NCI-H2081 treated with DMSO at 0.1 percent for 48 hours (cell line): ENCODE measurements at places on chromosomes 3 and 15.
A peak's percentile ranks its signal among the peaks of the same experiment; 100 is the strongest.

- no peak for DNase-seq
These were observed 19.2 kb upstream of the SEMA3F start for GRCh38 chr3:50135964-50136363.

GRCh38 chr3:169077394-169077906, 586.1 kb downstream of the MECOM start:
- no peak for DNase-seq

DNA sequence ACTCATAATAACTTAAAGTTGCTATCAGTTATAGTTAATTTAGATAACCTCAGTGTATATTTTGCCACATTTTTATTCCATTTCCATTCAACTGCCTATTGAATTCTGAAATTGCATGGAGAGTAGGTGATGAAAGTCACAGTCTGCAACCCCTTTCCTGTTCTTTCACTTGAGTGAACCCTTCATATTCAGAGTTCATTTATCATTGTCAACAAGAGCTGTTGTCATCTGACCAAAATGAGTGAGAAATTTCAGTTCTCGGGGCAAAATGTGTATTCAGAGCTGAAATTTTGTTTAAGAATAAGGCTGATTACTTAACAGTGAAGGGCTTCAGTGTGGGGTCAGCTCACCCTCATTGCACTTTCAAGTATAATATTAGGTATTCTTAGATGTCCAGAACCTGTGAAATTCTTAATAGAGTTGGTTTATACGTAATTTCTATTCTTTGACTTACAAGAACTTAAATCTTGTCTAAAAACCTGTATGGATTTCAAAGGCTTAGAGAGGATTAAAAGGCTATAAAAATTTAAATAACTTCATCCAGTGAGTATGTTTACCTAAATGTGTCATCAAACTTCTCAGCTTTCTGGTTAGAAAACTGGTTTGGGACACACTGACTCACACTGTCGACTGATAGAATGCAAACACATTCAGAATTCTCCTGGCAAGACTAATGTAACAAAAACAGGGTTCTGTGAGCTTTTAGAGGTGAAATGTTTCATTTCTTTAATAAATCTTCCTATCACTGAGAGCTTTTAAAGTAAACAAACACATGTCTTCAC, 92.2 kb downstream of the CMSS1 start:
- no peak for DNase-seq

DNA sequence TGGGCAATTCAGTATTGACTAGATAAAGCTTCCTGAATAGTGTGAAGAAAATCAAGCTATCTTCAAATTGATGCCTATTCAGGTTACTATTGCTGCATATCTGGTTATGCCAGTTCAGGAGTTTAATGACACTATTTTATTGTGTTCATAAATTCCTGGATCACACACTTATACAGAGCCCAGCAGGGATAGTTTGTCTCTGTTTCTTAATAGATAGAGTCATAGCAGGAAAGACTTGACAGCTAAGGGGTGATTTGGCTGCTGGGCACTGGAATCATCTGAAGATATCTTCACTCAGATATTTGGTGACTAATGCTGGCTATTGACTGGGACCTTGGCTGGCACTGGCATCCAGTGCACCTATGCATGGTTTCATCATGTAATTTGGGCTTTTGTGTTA, 187.8 kb downstream of the PYDC2 start:
- no peak for DNase-seq

DNA sequence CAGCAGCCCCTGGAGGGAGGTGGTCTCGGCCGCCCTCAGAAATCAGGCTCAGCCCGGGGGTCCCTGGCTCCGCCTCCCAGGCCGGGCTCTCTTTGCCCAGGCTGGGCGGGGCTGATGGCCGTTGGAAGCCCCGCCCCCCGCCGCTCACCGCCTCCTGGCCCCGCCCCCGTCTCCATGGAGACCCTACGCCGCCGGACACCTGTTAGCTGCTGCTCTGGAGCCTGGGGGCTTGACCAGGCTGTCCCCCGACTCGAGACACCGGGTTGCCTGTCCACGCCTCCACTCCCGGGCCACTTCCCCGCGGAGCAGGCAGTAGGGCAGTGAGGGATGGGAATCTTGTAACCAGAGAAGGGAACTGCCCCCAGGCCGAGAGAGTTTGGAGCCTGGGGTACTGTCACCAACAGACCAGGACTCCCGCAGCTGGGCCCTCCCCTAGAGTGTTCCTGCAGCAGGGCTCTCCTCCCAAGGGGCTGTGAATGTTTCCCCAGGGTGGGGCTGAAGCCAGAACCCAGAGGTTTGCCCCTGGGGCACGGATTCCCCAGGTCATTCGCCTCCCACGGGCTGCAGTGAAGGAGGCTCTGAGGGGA, 27.8 kb upstream of the RPL32 start:
- no peak for DNase-seq

- DNase-seq = peak; percentile 82
These were observed 28.7 kb upstream of the PLOD2 start for GRCh38 chr3:146189519-146190173.

DNA sequence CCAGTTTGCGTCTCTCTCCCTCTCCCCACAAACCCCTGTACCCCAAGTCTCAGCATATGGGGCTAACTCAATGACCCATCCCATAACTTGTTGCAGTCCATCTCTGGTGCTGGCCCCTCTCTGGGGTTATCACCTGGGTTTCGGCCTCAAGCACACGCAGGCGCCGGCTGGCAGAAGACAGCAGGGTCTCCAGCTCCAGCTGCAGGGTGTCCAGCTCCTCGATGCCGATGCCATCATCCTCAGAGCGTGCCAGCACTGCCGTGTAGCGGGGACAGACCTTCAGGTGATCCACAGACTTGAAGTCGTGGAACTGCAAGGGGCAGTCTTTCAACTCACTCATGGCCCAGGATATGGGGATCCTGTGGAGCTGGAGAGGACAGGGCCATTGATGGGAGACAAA, 1.1 kb downstream of the TADA3 start:
- DNase-seq = no peak

- no peak for DNase-seq
These were observed 285.4 kb upstream of the UMPS start for GRCh38 chr3:124444896-124445295.

GRCh38 chr15:57541271-57541670, 50.4 kb upstream of the MYZAP start:
- DNase-seq = no peak
